Hypothalamus (tissue), 51 donors: ENCODE measurements at places on chromosomes 6 and 20.

GRCh38 chr6:113370508-113371502 is 486.3 kb upstream of the MARCKS start:
- no peak for DNase-seq

GRCh38 chr6:22886650-22887581 is 317.6 kb downstream of the HDGFL1 start:
- DNase-seq: no peak

DNA sequence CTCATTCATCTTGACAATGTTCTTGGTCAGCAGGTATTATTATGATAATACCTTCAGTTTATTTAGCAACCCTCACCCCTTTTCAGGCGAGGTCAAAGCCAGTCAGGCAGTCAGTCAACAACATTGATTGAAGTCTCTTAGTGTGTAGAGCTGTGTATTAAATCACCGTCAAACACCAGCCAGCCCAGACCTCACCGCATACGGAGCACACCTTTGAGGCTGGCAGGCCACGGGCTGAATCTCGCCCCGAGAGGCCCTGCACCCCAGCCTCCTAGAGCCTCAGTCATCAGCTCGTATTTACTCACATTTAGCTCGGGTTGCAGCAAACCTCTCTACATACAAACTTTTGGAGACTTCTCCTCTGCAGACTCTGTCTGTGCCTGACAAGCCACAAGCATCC is 36.0 kb upstream of the FOXA2 start:
- DNase-seq: no peak

GRCh38 chr20:33551778-33552177 is 61.9 kb downstream of the CBFA2T2 start:
- DNase-seq: no peak

DNA sequence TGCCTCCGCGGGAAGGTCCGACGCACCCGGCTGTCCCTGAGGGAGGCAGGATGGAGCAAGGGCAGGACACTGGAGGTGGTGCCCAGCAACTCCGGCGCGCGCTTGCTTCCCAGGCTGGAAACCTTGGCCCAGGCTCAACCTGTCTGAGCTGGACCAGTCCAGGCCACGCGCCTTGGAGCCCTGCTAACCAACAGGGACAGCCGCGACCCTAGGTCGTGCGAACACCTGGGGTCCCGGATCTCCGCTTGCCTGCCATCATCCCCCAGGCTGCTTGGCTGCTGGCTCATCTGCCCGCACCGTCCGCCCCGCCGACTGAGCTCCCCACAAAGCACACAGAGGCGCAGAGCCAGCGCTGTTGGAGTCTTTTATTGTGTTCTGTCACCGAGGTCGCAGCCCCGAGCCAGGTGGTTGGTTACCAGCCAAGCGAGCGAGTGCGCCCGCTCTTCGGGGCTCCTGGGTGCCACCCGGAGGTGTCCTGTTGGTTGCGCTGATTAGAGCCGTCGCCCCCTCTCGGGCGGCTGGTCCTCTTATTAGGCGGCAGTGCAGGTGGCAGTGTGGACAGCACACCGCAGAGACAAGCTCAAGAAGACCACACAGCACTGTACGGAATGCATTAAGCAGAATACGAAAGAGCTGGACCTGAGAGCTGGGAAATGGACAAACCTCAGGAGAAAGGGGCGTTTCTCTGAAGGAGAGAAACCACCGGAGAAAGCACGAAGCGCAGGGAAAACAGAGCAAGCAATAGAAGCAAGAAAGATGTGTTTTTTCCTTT is 3.8 kb downstream of the COL12A1 start:
- DNase-seq: no peak

DNA sequence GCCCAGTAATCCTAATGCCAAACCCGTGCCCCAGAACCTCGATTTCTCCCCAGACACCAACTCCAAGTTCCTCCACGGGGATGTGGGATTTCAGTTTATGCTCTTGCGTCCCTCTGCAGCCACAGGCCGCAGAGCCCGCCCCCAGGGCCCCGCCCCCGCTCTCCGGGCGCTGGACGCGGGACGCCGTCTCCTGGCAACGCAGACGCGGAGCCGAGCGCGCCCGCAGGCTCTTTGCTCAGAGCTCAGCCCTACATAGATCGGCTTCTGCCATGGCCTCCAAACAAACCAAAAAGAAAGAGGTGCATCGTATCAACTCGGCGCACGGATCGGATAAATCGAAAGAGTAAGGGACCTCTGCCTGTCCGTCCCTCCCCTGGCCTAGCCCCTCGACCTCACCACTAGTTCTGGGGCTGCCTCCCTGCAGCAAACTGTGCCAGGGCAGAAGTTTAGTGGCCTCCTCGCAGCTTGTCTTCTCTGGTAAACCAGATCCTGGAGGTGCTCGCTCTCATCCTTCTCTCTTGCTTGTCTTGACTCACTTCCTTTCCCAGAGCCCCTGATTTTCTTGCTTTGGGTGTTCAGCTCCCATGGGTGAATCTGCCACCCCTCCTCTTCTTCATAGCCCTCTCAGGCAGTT is at the start of gene ADGB:
Gene ADGB (plus strand): TSS at position 201 of the 634 bp plus-strand sequence. CDS start 69 bp downstream, at position 270.
- DNase-seq: peak; percentile 27

GRCh38 chr6:6942831-6943230 is 164.9 kb upstream of the RREB1 start:
- no peak for DNase-seq

- DNase-seq: no peak
Measured at GRCh38 chr20:47330933-47331708, 25.4 kb downstream of the ZMYND8 start.

GRCh38 chr6:103983860-103984259 is 875.9 kb downstream of the HACE1 start:
- no peak for DNase-seq

DNA sequence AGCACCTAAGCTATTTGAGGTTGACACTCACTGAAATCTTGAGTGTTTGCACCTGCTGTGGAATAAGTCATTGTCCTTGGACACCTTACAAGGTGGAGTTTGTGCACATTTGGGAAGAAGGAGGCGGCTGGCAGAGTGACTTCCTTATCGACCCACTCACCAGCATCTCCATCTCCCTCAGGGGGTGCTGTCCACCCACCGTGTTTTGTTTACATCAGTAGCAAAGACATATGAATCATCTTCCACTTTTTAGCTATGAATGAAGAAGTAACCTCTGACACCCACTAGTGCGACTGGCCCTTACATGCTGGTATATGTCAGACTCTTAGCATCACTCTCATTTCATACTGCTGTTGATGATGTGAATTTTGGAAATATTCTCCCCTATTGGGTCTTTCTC is 119.5 kb upstream of the SGK1 start:
- DNase-seq: no peak

DNA sequence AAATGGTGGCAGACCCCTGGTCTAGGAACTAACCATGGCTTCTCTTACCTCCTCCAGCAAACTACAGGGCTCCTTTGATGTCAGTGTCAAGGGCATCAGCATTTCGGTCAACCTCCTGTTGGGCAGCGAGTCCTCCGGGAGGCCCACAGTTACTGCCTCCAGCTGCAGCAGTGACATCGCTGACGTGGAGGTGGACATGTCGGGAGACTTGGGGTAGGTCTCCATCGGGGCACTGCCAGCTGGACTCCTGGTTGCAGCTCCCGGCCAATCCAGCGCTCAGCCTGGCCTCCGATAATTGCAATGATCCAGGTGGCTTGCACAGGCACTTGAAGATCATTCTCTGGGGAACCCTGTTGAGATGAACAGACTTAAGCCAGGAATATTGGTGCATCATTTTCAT is 7.9 kb downstream of the LBP start:
- DNase-seq: no peak

- peak; percentile 11 for DNase-seq
Measured at GRCh38 chr6:131368198-131368911, 204.7 kb upstream of the ARG1 start.

DNA sequence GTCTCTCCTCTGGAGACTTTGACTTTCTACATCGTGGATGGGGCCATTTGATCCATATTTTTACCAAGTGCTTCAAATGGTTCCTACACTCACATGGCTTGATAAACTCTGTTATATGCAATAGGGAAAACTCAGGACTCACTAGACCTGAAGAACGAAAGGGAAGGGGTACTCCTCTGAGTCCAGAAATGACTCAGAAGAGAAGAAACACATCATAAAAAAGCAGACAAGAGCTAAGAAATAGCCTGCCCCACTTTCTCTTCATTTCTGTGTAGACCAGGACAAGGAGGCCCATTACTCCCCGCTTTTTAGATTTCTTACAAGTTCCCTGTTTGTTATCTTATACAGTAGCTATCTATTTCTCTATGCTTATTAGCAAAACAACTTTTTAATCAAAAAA is 369.8 kb upstream of the ARID1B start:
- no peak for DNase-seq

DNA sequence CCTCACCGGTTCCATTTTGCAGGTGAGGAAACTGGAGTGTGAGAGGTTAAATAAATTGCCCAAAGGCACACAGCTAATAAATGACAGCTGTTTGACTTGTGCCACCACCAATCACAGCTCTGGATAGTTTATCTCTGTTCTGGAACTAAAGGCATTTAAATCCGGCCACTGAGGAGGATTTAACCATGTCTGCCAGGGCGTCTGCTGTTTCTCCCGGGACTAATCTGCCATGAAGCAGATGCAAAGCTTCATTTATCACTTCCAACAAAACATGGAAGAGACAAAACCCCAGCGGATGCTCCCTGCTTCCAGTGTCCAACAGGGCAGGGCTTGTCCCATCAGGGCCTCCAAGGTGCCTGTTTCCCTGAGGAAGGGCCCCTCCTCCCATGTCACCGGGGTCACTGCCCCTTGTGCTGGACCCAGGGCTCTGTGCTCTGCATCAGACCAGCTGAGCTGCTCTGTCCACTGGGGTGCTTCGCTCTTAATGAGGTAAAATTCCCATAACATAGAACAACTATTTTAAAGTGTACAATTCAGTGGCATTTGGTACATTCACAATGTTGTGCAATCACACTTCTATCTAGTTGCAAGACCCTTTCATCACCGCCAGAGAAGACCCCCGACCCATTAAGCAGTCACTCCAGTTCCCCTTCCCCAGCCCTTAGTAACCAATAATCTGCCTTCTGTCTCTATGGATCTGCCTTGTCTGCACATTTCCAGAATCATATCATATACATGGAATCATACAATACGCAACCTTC is 244.3 kb downstream of the PTPRT start:
- no peak for DNase-seq

- DNase-seq: no peak
Measured at GRCh38 chr6:113017353-113017752, 670.2 kb downstream of the RFPL4B start.

- no peak for DNase-seq
Measured at GRCh38 chr6:111989743-111990142, 64.2 kb upstream of the CCN6 start.

DNA sequence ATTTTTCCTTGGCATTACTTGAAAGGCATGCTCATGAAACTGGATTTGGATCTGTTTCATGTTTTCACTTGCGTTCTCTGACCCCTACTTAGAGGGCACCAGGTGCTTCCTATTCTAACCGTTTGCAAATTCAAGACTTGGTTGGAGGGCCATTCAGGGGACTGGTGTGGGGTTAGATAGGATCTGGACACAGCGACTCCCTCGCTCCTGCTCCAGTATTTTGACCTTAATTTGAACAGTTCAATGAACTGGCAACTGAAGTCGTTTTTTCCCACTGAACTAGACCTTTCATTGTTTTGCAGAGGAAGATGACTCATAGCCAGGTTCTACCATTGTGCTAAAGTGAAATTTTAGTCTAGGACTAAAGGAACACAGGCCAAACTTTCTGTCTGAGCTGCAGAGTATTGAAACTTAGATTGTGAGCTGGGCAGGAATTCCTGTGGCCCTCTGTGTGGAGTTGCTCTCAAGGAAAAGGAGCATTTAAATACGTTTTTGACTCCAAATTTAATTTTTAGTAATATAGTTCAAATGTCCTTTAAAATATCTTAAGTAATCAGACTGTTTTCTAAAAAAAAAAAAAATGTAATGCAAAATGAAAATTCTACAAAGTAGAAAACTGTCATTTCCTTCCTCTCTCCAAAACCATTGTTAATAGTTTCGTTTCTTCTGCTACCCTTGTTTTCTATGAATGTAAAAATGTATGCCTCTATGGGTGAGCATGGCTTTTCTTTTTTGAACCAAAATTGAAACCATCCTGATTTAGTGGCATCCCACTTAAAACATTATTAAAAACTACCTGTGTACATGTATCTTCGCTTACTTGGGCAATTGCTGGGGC is 64.8 kb downstream of the UTRN start:
- DNase-seq: no peak

DNA sequence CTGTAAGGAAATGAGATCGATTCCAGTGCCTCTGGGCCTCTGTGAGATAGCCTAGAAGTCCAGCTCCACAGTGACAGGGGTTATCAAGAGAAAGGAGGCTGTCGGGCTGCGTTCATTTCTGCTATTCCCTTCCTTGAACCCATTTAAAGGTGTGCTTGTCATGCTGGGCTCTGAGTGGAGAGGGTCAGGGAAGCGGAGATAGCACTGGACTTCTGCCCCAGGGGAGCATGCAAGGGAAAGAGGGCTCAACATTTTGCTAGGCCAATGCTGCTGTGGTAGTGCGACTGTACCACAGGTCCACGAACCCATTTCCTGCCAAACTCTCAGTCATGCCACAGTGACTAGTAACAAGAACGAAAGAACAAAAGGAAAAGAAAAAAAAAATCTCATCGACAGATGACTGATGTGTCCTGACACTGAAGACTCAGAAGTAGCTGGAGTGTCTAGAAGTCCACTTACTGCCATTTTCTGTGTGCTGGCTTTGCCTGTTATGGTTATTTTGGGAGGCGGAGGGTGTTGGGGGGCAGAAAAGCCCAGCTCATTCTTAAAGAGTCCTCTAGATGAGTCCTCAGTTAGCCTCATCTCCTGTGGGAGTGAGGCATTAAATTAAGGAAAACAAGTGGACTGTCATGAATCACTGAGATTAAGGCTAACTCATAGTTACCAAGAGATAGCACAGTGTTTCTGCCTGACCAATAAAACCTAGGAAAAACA is 8.1 kb downstream of the NEDD9 start:
- no peak for DNase-seq

DNA sequence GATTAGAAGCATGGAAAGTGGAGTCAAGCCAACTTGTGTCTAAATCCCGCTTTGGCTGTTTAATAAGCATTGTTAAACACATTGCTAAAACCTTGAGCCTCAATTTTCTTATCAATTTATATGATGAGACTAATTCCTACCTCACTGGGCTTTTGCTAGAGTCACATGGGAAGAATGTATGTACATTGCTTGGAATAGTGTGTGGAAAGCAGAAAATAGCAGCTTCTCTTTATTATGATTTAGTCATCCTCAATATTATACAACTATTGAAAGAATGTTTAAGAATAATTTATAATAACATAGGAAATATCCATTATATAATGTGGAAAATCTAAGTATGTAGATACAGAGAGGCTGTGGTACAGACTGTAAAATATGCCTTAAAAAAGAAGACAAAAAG is 313.0 kb upstream of the CDYL start:
- DNase-seq: no peak

DNA sequence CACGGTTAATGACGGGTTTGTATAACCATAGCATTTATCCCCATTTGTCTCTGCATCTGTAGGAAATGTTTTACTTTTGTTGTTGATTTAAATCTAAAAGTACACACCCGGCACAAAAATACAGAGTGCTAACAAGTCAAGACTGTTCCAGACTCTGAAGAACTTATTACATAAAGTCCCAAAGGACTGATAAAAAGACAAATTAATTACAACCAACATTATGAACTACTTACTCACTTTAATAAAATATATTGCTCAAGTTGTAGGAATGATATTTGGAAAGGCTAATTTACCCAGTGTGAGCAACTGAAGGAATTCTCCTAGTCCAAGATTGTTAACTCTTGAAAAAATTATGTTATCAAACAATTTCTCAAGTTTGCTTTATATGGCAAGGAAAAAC is 115.6 kb downstream of the KIF13A start:
- no peak for DNase-seq
